Skin of body (tissue), 3 donors: ENCODE measurements at places on chromosomes 7 and 10. TPM values are rescaled to one million over a fixed set of nuclear protein-coding genes. Genes with fewer than 3 reads are reported as not detected.

SPAG6 gene
- not detected for total RNA-seq

ACTA2 gene
- total RNA-seq: 222 TPM

SPDYE16 gene
- total RNA-seq: 0.10 TPM

ZMIZ1 gene
- total RNA-seq: 26.4 TPM

FBXL13 gene
- total RNA-seq: 2.8 TPM

WNT2 gene
- total RNA-seq: 4.5 TPM

HERC4 gene
- total RNA-seq: 77.9 TPM

ATOH7 gene
- not detected for total RNA-seq

PSAP gene
- 435 TPM for total RNA-seq

VIPR2 gene
- total RNA-seq: 0.99 TPM

STX1A gene
- 8.5 TPM for total RNA-seq

SPDYE11 gene
- 0.10 TPM for total RNA-seq

ELAPOR2 gene
- 10.9 TPM for total RNA-seq

CAV2 gene
- total RNA-seq: 78.6 TPM

MYL10 gene
- 3.2 TPM for total RNA-seq

CUL2 gene
- total RNA-seq: 25.6 TPM

HOXA4 gene
- 0.69 TPM for total RNA-seq

TDRD1 gene
- 0.20 TPM for total RNA-seq

BBS9 gene
- total RNA-seq: 40.5 TPM

TMEM236 gene
- 0.69 TPM for total RNA-seq

GRID2IP gene
- total RNA-seq: 0.30 TPM

SORCS1 gene
- 1.9 TPM for total RNA-seq

ZNF438 gene
- total RNA-seq: 6.6 TPM

STAG3 gene
- 0.89 TPM for total RNA-seq

SYT15 gene
- total RNA-seq: 0.79 TPM

KIF11 gene
- total RNA-seq: 15.1 TPM

AKR1C8 gene
- total RNA-seq: 1.5 TPM

AKR1C2 gene
- 4.5 TPM for total RNA-seq

ABCB1 gene
- total RNA-seq: 1.1 TPM

HOXA13 gene
- 1.4 TPM for total RNA-seq

LIPK gene
- 10.6 TPM for total RNA-seq

ZNF365 gene
- total RNA-seq: 2.7 TPM

ZNF488 gene
- 0.10 TPM for total RNA-seq

PSMA2 gene
- total RNA-seq: 31.1 TPM

CISD1 gene
- total RNA-seq: 7.5 TPM

LRRC4 gene
- 1.2 TPM for total RNA-seq

GPR85 gene
- total RNA-seq: 1.9 TPM

GBX1 gene
- 0.30 TPM for total RNA-seq

OR9A2 gene
- total RNA-seq: 0.20 TPM

SPDYE5 gene
- not detected for total RNA-seq

ATP5F1C gene
- total RNA-seq: 164 TPM

CTAGE6 gene
- 1.3 TPM for total RNA-seq

ELFN1 gene
- 3.1 TPM for total RNA-seq

HOXA6 gene
- total RNA-seq: 3.3 TPM
